ENCODE measurements at places on chromosomes 13 and 19.

- no peak for DNase-seq
Measured at GRCh38 chr19:58007285-58007684, 4.7 kb upstream of the ZNF606 start.

GRCh38 chr13:94050686-94051085 lies 428.8 kb downstream of the DCT start:
- no peak for DNase-seq

DNA sequence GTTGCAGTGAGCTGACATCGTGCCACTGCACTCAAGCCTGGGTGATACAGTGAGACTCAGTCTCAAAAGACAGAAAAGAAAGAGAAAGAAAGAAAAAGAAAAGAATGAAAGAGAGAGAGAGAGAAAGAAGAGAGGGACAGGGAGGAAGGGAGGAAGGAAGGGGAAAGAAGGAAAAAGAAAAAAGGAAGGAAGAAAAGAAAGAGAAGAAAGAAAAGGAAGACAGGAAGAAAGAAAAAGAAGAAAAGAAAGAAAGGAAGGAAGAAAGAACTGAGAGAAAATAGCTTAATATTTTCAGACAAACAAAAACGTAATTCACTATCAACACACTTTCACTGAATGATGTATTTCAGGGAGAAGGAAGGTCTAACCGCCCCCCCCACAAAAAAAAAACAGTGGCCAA lies 39.3 kb downstream of the ESD start:
- no peak for DNase-seq

GRCh38 chr13:66071029-66071428 lies 1159.1 kb downstream of the PCDH9 start:
- DNase-seq: no peak

- no peak for DNase-seq
Measured at GRCh38 chr19:55336101-55336500, 3.6 kb upstream of the KMT5C start.

DNA sequence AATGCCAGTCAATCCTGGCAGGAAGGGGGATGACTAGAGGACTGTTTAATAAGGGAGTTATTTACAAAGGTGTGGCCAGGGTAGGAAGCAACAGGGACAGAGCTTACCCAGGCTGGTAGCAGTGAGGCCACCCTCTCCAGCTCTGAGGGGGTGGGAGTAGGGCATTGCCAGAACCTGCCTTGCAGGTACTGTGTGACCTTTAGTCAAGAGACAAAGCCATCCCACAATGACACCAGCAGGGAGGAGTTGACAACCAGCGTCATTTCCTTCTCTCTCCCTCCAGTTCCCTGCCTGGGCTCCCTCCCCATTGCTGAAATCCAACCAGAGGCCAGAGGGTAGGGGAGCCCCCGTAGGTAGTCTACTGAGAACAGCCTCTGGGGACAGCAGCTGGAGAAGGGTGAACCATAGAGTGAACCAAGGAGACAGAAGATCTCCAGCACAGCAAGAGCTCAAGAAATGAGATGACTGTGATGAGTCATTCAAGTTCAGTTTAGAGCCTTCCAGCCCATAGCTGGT lies 33.3 kb upstream of the SPATA13 start:
- peak; percentile 71 for DNase-seq

DNA sequence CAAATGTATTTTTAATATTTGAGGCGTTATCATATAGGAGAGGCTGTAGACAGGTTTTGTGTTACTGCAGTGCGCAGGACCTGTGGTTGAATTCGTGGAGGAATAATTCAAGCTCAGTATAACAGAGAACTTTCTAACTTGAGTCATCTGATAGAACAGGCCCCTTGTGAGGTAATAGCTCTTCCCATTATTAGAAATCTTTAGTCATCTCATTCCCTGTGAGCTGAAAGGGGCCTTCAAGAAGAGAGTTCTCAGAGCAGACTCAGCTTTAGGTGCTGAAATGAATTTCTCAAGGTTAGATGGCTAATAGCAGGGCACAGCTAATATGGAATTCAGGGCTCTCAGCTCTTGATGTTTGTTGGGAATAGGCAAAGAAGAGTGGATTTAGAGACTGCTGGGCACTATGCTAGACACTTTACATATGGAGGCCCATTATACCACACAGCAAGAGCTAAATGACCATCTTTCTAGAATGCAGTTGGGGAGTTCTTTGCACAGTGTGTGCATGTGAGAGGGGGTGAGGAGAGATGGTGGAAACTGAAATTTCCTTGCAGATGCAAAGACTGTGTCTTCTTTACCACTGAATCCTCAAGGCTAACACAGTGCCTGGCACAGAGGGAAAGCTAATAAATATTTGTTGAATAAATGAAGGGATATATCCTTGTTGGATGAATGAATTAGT lies 89.5 kb downstream of the DGKH start:
- no peak for DNase-seq

DNA sequence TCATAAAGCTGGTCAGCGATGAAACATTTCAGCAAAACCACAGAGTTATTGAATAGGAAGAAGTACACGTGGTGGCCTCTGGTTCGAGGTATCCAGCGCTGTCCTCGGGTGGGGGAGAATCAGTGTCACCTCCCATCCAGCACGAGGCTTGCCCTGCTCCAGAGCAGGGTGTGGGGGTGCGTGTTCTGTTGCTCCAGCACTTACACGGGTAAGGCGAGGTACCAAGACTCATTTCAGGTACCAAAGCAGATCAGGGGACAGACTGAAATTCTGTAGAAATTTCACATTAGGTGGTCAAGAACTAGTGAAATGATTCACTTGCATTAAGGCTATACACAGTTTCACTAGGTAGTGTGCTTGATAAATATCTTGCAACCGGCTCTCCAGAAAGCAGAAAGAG lies 164.2 kb upstream of the SOX1 start:
- no peak for DNase-seq

- DNase-seq: no peak
Measured at GRCh38 chr13:46388846-46389245, 1.8 kb upstream of the RUBCNL start.

DNA sequence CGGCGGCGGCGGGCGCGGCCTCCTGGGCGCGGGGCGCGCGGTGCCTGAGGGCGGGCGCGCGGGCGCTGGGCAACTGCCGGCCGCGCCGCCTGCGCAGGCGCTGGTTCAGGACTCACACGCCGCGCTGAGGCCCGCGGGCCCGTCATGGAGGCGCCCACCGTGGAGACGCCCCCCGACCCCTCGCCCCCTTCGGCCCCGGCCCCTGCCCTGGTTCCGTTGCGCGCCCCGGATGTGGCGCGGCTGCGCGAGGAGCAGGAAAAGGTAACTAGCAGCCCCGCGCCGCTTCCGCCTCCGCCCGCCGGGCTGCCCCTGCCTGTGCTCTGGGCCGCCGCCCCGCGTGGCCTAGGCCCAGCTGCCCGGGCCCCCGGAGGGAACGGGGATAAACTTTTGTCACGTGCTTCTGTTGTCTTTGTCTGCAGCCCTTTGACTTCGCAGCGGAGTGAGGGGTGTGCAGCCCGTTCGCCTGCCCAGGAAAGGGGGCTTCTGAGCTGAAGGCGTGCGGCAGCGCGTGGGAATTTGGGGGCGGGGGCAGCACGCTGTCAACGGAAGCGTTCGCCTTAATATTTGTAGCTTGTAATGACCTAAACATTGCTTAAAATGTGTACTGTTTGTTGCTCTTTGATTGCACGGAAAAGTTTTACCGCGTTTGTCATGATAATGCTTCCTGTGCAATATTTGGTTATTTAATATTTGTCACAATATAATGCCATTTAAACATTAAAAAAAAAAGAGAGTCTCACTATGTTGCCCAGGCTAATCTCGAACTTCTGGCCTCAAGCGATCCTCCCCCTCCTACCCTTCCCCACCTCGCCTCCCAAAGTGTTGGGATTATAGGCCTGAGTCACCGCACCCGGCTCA lies 594 bp downstream of the URI1 start:
- peak; percentile 75 for DNase-seq

GRCh38 chr19:11421371-11422098 lies 2.4 kb upstream of the RGL3 start:
- peak; percentile 70 for DNase-seq

- DNase-seq: no peak
Measured at GRCh38 chr13:94201022-94201421, 278.5 kb downstream of the DCT start.

- DNase-seq: peak; percentile 39
Measured at GRCh38 chr19:46821512-46822409, 28.9 kb downstream of the AP2S1 start.

DNA sequence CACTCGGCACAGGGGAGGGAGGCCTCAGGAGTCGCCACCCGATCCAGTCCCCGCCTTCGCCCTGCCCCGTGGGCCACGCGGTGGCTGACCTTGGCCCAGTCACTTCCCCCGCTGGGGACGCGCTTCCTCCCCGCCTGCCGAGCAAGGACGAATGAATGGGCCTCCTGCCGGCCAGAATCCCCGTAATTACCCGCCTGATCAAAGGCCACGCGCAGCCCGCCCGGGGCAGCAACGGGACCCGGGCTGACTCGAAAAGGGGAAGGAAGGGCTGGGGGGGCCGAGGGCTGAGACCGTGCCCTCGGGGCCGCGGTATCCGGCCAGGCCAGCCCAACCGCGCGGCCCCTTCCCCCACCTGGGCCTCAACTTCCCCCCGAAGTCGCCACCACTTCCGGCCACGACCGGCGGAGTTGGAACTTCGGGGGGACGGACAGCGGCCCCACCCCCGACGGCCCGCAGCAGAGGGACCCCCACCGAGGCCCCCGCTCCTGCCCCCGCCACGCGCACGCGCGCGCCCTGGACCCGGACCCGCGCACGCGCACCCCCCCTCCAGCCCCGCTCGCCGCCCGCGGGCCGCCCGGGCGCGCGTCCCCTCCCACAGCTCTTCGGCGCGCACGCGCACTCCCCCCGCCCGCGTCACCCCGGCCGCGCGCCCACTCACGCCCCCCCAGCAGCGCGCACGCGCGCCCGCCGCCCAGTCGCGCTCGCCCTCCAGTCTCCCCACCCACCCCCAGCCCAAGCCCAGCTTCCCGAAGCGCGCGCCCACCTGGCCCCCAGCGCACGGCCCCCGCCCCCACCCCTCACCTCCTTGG lies 520 bp downstream of the ZNF787 start:
- DNase-seq: peak; percentile 94

GRCh38 chr13:93098972-93099371 lies 127.6 kb upstream of the GPC6 start:
- DNase-seq: no peak

GRCh38 chr13:107580741-107581412 lies 634.5 kb downstream of the LIG4 start:
- DNase-seq: no peak

- no peak for DNase-seq
Measured at GRCh38 chr13:20168396-20168795, 7.5 kb upstream of the GJA3 start.

DNA sequence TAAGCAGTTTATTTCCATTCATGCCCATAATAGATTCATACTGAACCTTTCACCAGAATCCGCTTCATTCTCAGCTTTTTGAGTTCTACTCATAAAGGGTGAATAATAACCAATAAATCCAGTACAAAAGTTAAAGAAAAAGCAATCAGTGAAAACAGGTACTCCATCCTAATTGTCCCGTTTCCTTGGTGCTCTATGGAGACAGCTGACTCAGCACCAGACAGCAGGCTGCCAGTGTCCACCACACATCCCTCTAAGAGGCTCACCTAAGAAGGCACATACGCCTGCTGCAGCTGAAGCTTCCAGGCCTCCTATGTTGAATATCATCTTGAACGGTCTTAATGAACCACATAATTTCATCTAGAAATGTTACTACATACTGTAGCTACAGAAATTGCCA lies 27.3 kb downstream of the MYO16 start:
- DNase-seq: no peak

- DNase-seq: no peak
Measured at GRCh38 chr19:6362027-6362350, 658 bp downstream of the CLPP start.

DNA sequence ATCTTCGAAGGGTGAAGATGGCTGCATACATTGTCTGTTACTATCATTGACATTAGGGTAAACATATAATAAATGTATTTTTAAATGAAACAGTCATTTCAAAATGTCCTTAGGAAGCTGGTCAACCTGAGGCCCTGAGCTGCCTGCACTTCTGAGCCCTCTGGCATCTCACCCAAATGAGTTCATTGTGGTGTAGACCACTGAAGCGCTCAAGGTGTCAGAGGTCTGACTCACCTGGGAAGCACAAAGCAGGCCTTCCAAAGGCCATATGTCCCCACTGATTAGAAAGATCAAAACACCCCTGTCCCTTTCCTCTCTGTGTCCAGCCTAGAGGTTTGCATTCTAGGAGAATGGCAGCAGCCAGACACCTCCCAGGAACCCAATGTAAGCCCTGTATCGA lies 59.6 kb downstream of the COL4A2 start:
- no peak for DNase-seq

GRCh38 chr19:23409392-23410048 lies 14.2 kb upstream of the ZNF91 start:
- DNase-seq: peak; percentile 51

GRCh38 chr13:90708128-90708527 lies 639.4 kb upstream of the MIR17HG start:
- no peak for DNase-seq

GRCh38 chr13:40200273-40200978 lies 466.0 kb downstream of the FOXO1 start:
- DNase-seq: no peak

- no peak for DNase-seq
Measured at GRCh38 chr13:42239161-42239560, 32.8 kb upstream of the AKAP11 start.

DNA sequence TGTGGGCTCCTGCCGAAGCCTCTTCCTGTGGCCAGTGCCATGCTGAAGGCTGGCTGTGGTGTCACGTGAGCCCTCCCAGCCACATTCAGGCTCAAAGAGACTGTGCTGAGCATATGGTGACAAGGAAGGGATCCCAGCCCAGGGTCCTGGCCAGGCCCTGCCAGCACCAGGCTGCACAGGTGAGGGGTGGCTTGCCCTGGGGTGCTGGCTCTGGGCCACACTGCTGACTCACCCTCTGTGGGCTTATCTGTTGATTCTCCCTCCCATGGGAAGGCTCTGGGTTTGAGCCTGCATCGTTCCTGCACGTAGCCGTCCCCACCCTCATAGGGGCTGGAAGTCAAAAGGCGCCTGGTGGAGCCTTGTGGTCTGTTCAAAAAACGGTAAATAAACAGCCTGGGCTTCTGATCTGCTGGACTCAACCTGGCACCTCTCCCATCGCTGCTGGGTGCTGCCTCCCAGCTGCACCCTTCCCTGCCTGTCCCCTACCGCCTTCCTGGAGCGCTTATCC lies 31.1 kb downstream of the DNM2 start:
- DNase-seq: peak; percentile 93

DNA sequence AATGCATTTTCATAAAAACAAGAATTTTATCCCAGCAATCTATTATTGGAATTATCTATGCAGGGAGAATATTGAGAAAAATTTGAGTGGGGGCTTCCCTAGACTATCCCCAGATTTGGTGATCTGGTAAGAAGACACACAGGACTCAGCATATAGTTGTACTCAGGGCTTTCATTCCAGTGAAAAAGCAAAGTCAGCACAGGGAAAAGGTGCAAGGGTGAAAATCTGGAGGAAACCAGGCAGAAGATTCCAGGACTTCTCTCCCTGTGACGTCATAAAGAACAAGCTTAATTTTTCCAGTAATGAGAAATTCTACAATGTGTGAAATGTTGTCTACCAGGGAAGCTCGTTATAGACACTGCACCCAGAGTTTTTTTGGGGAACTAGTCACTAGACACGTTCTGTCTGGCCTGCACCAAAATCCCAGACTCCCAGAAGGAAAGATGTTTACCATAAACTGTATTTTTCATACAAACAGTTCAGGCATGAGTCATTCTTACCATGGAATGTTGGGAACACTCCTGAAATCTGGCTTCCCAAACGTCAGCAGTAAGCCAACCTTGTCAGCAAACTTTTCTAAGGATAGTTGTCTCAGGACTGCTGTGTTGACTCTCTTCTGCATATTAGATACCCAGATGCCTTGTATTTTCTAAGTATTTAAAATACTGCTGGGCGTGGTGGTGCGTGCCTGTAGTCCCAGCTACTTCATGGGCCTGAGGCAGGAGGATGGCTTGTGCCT lies 107.4 kb downstream of the DNAJC3 start:
- DNase-seq: no peak

Measured in mucosa of descending colon (tissue), 3 donors.